GM23248 (cell line): ENCODE measurements at places on chromosomes 1 and 21. TPM values are rescaled to one million over a fixed set of nuclear protein-coding genes. Genes with fewer than 3 reads are reported as not detected.

AQP10 gene
- total RNA-seq = not detected in 2 replicates

DNA sequence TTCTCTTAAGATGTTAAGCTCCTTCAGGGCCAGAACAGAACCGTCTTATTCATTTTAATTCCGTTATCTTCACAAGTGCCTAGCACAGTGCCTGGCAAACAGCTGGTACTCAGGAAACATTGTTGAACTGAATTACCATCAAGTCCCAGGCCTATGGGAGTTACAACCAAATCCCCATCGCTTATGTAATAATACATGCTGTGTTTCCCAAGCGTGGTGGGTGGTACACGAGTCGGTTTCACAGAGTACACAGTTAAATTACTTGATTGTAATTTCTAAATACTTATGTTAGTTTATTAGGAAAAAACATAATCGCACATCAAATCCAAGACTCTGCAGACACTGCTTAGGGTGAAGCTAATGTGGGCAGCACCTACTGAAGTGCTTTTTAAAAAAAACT, 1.0 kb downstream of the ANGEL2 start:
- H3K36me3 ChIP-seq = peaks cover 6% of the 10 kb centered on the region; the same call in 1 of the 2 replicates
- H3K27ac ChIP-seq = peak overlapping the region; percentile 83
- H3K4me1 ChIP-seq = peaks cover 12% of the 10 kb centered on the region
- no peaks in the 10 kb centered on the region for H3K27me3 ChIP-seq
- peak; percentile 66 for DNase-seq
- H3K4me3 ChIP-seq = peak overlapping the region; percentile 92

SLC22A15 gene
- total RNA-seq = 14.7 and 15.0 TPM in 2 replicates

- H3K27me3 ChIP-seq = no peaks in the 10 kb centered on the region
- H3K27ac ChIP-seq = no peak overlapping the region
- H3K4me1 ChIP-seq = no peaks in the 10 kb centered on the region
- no peak overlapping the region for H3K4me3 ChIP-seq
These were observed 21.3 kb downstream of the ST6GALNAC3 start for GRCh38 chr1:76095802-76096201.

DNA sequence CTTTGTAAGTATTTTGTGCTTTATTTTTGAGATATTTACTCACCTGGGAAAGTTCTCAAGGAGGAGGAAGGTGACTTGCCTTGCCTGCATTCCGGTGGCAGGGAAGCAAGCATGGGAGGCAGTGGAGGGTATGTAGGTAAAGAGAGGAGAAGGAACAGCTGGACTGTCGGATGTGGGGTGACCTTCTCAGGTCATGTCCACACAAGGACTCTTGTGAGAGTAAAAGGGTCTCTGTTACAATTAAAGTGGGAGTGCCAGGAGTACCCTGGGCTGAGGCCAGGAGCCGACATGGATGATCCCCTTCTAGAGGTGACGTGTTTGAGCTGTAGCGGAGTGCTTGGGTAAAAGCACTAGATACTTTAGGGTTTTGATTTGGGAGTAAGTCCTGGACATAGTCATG, 25.0 kb downstream of the UBE4B start:
- no peak overlapping the region for H3K4me3 ChIP-seq
- no peak for DNase-seq
- H3K36me3 ChIP-seq = no peaks in the 10 kb centered on the region
- peak overlapping the region; percentile 73 for H3K27ac ChIP-seq
- H3K27me3 ChIP-seq = no peaks in the 10 kb centered on the region

C4BPA gene
- total RNA-seq = not detected in 2 replicates

NPHS2 gene
- total RNA-seq = not detected in 2 replicates

UCHL5 gene
- 17.5 and 22.5 TPM in 2 replicates for total RNA-seq

DNA sequence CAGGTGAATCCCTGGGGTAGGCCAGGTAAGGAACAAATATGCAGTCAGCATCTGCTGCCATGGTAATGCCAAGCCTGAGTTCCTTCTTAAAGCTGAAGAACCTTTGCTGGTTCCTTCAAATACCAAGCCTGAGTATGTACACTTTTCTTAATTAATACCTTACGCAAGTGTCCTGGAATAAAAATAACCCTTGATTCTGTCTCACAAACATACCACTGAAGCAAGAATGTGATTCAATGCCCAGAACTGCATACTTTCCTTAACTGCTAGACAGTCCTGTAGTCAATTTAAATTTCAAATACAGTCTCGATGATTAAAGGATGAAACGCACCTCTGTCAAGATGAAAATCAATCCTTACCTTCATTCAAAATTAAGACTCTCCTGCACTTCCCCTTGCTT, 634.0 kb upstream of the CHRM3 start:
- H3K27ac ChIP-seq = no peak overlapping the region
- no peaks in the 10 kb centered on the region for H3K4me1 ChIP-seq
- DNase-seq = peak; percentile 13

DNA sequence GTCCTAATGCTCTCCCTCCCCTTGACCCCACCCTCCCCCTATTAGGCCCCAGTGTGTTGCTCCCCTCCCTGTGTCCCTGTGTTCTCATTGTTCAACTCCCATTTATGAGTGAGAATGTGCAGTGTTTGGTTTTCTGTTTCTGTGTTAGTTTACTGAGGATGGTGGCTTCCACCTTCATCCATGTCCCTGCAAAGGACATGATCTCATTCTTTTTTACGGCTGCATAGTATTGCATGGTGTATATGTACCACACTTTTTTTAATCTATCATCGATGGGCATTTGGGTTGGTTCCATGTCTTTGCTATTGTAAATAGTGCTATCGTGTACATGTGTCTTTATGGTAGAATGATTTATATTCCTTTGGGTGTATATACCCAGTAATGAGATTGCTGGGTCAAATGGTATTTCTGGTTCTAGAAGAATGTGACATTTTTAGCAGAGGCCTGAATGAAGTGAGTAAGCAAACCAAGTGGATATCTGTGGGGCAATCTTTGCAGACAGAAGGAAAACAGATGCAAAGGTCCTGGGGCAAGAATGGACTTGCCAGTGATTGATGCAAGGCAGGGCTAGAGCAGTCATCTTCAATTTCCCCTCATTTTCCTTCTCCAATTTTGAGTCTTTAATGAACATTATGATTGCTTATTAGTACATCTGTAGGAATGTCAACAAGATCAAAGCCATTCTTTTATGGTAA, 50.2 kb downstream of the UBE4B start:
- no peaks in the 10 kb centered on the region for H3K27me3 ChIP-seq
- H3K36me3 ChIP-seq = no peaks in the 10 kb centered on the region
- H3K4me1 ChIP-seq = peaks cover 9% of the 10 kb centered on the region
- no peak overlapping the region for H3K4me3 ChIP-seq

PBXIP1 gene
- total RNA-seq = 70.4 and 72.2 TPM in 2 replicates

CFAP107 gene
- not detected in 2 replicates for total RNA-seq
